ENCODE measurements at places on chromosomes 6 and 20.

DNA sequence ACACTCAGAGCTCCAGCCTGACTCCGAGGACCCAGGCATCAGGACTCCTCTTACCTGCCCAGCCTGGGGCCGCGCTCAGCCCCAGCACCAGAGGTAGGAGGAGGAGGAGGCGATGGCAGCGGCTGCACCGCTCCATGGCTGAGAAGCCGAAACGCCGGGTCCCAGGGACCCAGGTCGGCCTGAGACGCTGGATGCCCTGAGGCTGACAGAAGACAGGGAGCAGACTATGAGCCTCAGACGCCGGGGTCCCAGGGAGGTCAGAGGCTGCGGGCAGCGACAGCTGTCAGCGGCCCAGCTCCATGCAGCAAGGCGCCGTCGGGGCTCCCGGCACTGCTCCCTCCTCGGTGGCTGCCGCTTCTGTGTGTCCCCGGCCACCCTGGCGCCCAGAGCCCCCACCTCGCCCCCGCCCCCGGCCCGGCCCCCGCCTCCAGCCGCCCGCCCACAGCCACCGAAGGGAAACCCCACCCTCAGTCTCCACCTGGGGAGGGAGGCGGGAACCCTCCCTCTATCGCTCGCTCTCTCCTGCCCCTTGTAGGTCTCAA lies at the start of gene COL11A2:
Gene COL11A2 (minus strand): TSS at position 363 of the 542 bp plus-strand sequence. CDS start 227 bp downstream, at position 136.
- DNase-seq = no peak

- DNase-seq = no peak
These were observed 27.6 kb downstream of the MYH7B start for GRCh38 chr20:34983089-34983820.

DNA sequence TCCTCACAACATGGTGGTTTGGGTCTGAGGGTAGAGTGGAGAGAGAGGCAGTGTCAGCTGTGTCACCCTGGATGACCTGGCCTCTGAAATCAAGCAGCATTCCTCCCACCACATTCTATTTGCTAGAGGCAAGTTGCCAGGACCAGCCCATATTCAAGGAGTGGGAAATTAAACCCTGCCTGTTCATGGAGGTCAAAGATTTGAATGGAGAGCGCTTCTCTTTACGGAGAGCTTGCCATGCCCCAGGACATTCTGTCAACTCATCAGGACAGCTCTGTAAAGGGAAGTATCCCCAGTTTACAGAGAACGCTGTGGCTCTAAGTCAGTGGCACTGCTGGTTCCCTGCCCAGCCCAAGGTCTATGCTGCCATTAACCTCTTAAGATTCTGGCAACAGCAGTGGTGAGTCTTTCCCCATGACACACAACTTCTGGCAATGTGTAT lies 90.0 kb upstream of the INSM1 start:
- DNase-seq = no peak

DNA sequence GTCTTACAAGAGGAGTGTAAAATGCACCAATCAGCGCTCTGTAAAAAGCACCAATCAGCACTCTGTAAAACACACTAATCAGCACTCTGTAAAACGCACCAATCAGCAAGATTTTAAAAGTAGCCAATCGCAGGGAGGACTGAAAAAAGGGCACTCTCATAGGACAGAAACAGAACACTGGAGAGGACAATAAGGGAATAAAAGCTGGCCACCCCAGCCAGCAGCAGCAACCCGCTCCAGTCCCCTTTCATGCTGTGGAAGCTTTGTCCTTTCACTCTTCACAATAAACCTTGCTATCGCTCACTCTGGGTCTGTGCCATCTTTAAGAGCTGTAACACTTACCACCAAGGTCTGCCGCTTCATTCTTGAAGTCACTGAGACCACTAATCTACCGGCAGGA lies 1.7 kb upstream of the AIG1 start:
- peak; percentile 21 for DNase-seq

DNA sequence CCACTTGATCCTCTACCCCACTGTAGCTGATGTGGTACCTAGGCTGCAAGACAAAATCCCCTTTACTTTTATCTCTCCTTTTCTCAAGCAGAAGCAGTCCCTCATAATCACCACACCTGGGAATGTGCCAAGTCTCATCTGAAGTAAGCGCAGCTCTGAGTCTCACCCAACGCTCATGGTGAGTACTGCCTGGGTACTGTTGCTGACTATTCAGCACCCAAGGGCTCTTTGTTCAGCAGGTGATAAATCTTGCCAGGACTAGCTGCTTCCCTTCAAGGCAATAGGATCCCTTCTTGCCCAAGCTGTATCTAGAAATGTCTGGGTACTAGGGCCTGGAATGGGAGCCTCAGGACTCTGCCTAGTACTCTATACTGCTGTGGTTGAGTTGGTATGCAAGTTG lies 70.9 kb downstream of the GCLC start:
- DNase-seq = peak; percentile 15

GRCh38 chr6:54188846-54189245 lies 77.6 kb downstream of the MLIP start:
- DNase-seq = no peak

- DNase-seq = no peak
These were observed 132.6 kb upstream of the ASCC3 start for GRCh38 chr6:101013612-101014195.

DNA sequence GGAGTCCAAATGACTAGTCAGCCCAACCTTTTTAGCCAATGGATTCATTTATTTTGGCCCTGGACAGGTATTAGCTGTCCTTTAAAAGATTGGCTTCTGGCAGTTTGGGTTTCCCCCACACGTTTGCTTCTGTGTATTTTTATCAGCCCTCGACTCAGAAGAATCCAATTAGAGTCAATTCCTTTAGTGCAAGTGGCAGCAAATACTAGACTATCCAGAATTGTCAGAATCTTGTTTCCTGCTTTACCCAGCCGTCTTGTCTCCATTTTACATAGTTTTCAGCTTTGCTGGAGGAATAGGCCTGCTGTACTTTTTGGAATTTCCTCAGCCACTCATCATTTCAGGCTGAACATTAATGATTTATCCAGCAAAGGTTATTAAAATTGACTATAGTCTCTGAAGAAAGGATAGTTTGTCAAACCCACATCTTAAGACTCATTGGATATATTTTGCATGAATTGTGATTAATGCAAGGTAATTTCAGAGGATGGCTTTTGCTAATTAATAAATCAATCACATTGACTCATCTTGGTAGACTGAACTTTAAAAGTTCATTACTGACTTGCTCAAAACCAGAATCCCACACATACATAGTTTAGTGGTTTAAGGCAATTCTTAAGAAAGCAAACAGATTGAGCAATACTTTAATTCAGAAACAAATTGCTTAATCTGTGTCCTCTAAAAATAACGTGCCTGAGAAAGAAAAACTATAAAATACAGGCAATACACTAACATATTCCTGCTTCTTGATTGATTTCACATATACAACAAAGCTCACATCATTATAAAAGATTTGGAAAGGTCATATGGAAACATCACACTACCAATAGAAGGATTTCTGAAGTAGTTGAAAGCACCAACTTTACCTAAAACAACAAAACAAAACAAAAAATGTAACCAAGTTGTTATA lies 62.9 kb upstream of the ZNF217 start:
- DNase-seq = no peak

DNA sequence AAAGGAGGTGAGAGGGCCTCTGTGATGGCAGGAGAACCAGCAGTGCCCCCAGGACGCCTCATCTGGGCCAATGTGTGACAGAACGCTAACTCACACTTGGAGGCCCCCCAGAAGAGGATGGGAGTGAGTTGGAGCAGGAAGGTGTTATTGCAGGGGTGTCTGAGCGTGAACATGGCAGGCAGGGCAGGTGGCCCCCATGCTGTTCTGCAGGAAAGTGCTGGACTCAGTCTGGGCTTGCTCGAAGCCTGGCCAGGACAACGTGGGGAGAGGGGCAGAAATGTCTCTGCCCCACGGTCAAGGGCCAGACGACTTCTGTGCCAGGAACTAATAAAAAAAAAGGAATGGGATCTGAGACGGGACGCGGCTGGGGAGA lies 931 bp upstream of the EBF4 start:
- DNase-seq = no peak

DNA sequence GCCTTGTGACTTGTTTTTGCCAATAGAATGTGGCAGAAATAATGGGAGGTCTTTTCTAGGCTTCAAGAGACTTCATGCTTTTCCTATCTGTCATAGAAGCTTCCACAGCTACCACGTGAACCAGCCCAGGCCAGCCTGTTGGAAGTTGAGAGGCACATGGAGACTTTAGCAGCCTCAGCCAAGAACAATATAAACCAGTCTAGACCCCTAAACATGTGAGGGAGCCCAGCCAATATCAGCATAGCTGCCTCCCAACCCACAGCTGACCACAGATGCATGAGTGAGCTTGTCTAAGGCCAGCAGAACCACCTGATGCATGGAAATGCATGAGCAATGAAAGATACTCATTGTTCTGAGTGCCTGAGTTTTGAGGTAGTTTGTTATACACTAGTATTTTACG lies 540.7 kb upstream of the BTBD3 start:
- no peak for DNase-seq

- DNase-seq = no peak
These were observed 51.5 kb upstream of the MTHFD1L start for GRCh38 chr6:150813993-150814359.

GRCh38 chr6:7431674-7432390 lies 42.2 kb downstream of the RIOK1 start:
- no peak for DNase-seq

DNA sequence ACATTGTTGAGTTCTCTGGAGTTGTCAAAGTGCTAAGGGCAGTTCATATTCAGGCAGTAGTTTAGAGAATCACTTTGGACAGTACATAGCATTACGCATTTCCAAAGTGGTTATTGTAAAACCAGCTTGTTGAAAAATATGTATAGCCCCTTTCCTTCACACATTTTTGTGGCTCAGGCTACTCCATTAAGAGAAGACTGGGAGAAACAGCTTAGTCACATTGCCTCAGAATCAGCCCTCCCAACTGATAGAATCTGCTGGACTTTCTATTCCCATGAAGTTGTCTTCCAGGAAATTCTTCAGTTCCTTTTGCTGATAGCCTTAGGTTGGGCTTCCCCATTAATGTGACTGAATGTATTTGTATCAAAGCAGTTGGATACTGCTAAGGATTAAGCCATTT lies 39.5 kb upstream of the HDGFL1 start:
- no peak for DNase-seq

DNA sequence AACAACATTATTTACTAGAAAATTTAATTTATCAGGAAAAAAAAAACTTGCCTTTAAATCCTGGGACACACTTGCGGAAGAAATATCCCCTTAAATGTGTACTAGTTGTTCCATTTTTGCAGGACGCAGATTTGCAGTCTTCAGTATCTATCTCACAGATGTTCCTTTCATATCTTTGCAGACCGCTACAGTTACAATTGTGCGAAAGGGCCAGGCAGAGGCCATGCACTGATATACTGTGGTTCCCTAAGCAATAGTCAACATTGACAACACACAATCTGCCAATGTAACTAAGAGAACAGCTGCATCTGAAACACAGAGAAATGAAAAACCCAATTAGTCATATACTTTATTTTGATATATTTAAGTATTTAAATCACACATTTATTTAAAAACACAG lies 411.2 kb downstream of the EYS start:
- no peak for DNase-seq

DNA sequence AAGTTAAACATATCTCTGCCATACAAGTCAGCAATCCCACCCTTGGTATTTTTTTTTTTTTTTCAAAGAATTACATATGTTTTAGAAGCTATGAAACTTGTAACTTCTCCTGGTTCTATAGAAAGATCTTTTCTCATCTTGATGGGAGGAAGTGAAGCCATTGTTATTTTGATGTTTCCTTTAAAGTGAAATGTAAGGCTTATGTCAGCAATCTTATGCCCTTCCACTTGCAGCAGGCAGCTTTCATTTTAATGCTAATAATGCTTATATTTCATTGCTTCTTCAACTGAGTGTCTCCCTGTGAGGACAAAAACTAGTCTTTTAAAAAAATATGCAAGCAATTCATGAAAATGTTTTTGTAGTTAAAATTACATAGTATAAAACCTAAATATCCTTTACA lies 1614.7 kb downstream of the KHDRBS2 start:
- no peak for DNase-seq

GRCh38 chr6:85360794-85361642 lies 88.9 kb upstream of the NT5E start:
- DNase-seq = no peak

GRCh38 chr6:74671558-74672025 lies 534.3 kb downstream of the COL12A1 start:
- DNase-seq = no peak

GRCh38 chr6:130420911-130421310 lies 55.1 kb downstream of the TMEM200A start:
- no peak for DNase-seq

- DNase-seq = no peak
These were observed 230.2 kb upstream of the FOXQ1 start for GRCh38 chr6:1081551-1082284.

DNA sequence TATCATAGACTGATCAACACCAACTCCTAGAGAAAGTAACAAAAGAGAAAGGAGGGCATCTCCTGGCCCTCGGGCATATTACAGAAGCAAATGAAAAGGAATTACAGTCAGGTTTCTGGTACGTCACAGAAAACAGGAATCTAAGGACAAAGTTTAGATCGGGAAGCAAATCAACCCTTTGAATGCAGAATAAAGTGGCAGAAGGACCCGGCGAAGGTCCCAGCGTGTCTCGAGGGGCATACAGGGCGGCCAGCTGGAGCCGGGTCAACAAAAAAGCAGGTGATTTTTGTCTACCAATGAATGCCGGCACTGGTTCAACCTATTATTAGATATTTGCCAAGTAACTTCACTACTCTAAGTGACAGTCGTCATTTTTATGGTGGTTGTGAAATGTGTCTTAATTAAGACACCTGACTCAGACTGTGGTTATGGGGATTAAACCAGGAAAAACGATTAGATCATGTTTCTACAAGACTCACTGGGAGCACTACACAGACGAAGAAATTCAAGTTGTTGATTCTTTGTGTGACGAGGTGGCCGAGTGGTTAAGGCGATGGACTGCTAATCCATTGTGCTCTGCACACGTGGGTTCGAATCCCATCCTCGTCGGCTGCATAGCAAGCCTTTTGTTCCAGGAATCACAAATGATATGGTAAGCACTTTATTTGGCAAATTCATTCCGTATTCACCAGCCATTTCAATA lies 12.4 kb upstream of the ZSCAN9 start:
- peak; percentile 88 for DNase-seq

DNA sequence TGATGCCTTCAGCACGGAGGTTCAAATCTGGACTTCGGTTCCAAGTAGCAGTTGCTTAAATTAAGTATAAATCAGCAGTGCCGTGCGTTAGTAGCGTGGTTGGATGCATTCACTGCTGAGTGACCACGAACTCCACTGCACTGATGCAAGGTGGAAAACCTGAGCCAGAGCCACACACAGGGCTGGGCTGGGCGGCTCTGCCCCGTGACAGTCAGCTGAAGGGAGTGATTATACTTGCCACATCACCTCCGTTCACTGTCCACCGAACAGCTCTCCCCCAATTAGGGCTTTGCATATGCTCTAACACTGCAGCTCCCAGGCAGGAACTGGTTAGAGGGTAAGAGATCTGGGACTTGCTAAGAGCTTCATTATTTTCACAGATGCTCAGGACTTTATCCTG lies 22.2 kb downstream of the PPP1R3G start:
- DNase-seq = no peak

Data from erythroblast (primary cell).